ENCODE measurements at places on chromosomes 5 and 9.

DNA sequence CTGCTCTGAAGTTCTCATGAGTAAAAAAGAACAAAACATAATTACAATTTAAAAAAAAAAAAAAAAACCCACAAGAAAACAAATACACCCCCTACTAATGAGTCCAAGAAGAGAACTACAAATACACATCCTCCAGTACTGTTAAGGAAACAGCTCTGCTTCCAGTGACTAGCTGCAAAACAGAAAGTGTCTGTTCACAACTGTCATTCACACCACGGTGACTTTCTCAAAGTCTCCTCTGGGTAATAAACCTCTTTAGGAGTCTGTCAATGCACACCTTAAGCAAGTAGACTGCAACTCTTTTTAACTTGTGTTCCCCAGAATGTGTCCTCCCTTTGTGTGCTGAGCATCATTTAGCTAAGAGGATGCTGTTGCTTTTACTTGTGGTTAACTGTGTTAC lies 6.2 kb downstream of the REEP5 start:
- H3K4me1 ChIP-seq, result peaks cover 5% of the 10 kb centered on the region
- no peaks in the 10 kb centered on the region for H3K27me3 ChIP-seq
- no peak for DNase-seq
- no peaks in the 10 kb centered on the region for H3K36me3 ChIP-seq

- no peak for DNase-seq
- H3K4me3 ChIP-seq, result no peak overlapping the region
- H3K4me1 ChIP-seq, result no peaks in the 10 kb centered on the region
Measured at GRCh38 chr5:77431286-77431685, 60.8 kb downstream of the WDR41 start.

GRCh38 chr9:124778575-124779367 lies 1.8 kb downstream of the OLFML2A start:
- no peak overlapping the region for H3K27ac ChIP-seq
- no peak overlapping the region for H3K4me3 ChIP-seq
- DNase-seq, result no peak
- H3K4me1 ChIP-seq, result peaks cover 15% of the 10 kb centered on the region

- H3K4me3 ChIP-seq, result no peak overlapping the region
- no peak for DNase-seq
- H3K27ac ChIP-seq, result no peak overlapping the region
- H3K27me3 ChIP-seq, result no peaks in the 10 kb centered on the region
- peaks cover 19% of the 10 kb centered on the region for H3K4me1 ChIP-seq
Measured at GRCh38 chr9:107281184-107281583, 1.9 kb upstream of the RAD23B start.
